ENCODE measurements at places on chromosomes 4 and X.

GRCh38 chr4:56082829-56083228 is 134.1 kb downstream of the CEP135 start:
- no peak for DNase-seq

GRCh38 chr4:122170775-122171174 is 18.6 kb downstream of the BLTP1 start:
- DNase-seq: no peak

- no peak for DNase-seq
Measured at GRCh38 chr4:3821580-3822229, 55.5 kb downstream of the ADRA2C start.

DNA sequence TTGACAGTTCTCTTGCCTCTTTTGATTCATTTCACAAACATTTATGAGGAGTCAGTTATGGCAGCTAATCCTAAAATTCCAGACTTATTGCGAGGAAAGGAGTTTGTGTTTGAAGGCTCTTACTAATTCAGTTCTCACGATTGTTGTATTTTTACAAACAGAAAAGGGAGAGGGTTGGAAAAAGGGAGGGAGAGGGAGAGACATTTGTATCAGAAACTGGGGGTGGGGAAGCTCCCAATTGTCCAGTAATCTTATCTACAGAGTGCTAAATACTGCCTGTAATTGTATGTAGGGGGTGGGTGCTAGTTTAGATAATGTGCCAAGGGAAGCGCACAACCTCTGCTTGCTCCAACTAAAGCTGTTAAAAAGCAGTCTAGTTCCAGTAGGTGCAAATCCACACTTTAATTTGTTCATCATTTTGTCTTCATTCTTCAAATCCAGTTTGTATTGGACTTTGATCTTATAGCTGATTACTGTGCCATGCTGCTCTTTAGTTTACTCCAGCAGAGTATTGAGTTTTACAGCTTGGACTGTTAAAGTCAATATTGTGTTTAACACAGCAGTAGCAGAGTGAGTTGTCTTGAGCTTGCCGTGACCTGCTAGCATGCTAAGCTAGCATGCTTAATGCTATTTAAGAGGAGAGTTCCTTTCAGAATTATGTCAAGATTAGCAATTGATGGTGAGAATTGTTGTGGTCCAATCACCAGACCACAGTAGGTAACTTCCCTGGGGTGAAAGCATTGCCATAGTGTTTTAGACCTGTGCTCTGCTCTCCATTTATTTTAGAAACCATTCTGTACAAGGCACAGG is 13.9 kb downstream of the FNIP2 start:
- no peak for DNase-seq

DNA sequence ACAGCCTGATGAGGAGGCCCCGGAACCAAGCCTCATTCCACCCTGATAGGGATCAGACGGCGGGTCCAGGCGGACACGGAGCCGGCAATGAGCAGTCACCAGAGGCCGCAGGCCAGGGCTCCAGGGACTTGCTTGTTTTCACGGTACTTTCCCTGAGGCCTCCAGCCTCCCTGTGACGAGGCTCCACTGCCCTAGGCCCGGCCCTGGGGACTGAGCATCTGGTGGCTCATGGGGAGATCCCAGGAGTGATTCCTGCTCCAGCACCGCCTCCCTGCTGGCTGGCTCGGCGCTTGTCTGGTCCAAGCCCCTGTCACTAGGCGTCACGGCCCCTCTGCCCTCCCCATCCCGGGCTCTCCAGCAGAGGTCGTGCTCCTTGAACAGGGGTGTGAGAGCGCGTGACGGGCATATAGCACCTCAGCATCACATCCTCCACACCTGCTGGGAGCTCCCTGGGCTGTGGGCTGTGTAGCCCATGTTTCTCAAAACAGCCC is 14.1 kb downstream of the HTRA3 start:
- no peak for DNase-seq

GRCh38 chrX:86747091-86747490 is 598.8 kb downstream of the DACH2 start:
- no peak for DNase-seq

DNA sequence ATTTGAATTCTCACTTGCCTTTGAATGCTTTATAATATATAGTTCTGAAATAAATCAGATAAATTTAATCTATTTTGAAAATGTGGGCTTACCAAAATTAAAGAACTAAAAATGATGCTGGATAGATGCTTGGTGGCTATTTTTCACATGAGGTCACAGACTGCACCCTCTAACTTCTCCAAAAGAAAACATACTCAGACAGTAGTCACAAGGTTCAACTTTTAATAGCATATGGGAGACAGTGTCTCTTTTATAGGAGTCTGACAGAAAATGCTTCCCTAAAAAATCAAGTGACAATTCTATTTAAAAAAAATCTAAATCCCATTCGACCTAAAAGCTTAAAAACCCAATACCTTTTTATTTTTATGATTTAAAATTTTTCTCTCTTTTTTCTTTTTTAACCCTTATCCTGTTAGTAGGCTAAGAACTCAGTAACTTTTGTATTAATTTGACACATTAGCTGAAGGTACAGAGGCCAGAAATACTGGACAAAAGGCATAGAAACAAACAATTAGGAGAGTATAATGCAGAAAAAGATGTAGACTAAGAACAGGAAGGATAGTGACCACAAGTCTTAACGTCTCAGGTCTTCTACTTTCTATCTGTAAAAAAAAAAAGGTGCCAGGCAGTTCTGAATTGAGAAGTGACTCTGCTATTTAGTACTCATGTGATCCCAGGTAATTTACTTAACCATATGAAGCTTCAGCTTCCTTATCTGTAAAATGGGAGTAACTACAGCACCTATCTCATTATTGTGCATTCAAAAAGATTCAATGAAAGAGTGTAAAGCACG is 7.6 kb downstream of the TIGD4 start:
- DNase-seq: no peak
